Type B pancreatic cell (in vitro differentiated cells): ENCODE measurements at places on chromosomes 7 and 10. TPM values are rescaled to one million over a fixed set of nuclear protein-coding genes. Genes with fewer than 3 reads are reported as not detected.

The OR2A42 gene
- 0.10 TPM in 1 of 2 replicates, not detected in the other for total RNA-seq

The CABCOCO1 gene
- total RNA-seq = not detected in 2 replicates

DNA sequence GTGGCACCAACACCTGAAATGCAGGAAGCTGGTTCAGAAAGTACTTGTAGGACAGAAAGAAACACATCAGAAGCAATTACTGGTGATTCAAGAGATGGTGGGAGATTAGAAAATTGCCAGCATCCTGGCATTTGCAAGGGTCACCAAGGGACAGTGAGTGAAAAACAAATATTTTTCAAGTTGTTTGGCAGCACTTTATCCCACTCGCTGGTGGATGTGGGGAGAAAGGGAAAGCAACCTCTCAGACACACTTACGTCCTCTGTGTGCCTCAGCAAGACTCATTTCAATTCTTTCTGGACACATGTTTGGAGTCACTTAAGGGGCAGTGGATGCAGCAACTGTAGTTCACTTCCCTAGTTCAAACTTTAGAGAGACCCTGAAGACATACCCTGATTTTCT, 440.4 kb upstream of the GHITM start:
- H3K4me3 ChIP-seq = no peak overlapping the region
- no peaks in the 10 kb centered on the region for H3K36me3 ChIP-seq

DNA sequence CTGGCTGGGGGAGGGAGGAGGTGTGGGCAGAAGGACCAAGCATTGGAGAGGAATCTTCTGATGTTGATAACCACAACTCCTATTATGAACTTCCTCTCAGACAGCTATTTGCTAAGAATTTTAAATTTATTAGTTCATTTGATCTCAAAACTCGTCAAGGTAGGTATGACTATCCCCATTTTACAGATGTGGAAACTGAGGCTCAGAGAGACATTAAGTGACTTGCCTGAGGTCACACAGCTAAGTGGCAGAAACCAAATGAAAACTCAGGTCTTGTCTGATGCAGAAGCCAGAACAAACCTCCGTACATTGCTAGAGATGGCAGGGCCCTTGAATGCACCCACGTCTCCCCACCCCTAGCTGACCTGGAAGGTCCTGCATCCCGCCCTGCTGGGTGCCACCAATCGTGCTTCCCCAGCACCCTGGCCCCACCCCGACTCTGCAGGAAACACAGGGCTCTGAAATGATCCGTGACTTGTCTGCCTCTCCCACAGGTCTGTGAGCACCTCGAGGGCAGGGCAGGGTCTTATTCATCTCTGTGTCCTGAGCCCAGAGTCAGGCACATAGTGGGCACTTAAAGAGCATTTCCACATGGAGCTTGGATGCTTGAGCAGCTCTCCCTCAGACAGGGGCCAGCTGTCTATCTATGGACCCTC, 5.6 kb upstream of the PALD1 start:
- peaks cover 17% of the 10 kb centered on the region for H3K4me1 ChIP-seq
- no peaks in the 10 kb centered on the region for H3K36me3 ChIP-seq
- H3K27me3 ChIP-seq = peaks cover 31% of the 10 kb centered on the region
- H3K4me3 ChIP-seq = no peak overlapping the region
- no peak overlapping the region for H3K27ac ChIP-seq

The AQP1 gene
- total RNA-seq = 1.7 and 6.0 TPM in 2 replicates

DNA sequence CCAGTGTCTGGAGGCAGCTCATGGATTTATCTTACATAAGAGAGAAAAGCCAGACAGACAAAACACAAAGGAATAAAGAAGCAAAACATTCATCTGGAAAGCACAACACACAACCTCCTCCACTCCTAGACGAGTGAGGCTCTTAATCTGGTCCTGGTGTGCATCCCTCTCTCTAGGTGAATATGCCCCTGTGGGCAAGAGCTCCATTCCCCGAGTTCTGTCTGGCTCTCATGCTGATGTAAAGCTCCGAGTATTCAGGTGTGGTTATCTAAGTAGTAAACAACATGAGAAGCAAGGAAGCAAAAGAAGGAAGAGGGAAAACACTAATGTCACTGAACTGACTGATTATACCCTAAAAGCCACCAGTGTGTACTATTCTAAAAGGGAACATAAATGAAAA, 47.9 kb upstream of the FEZF1 start:
- DNase-seq = no peak
- no peaks in the 10 kb centered on the region for H3K36me3 ChIP-seq
- no peaks in the 10 kb centered on the region for H3K4me1 ChIP-seq

GRCh38 chr10:129966889-129967578, 3.0 kb upstream of the EBF3 start:
- peaks cover 4% of the 10 kb centered on the region for H3K36me3 ChIP-seq
- no peak for DNase-seq
- no peak overlapping the region for H3K27ac ChIP-seq
- H3K4me3 ChIP-seq = no peak overlapping the region

- H3K27ac ChIP-seq = no peak within 1 kb of the TSS
- DNase-seq = no peak
- H3K27me3 ChIP-seq = peaks cover 46% of the 10 kb centered on the region
- H3K4me1 ChIP-seq = no peaks in the 10 kb centered on the region
Measured at GRCh38 chr10:84225427-84226173, at the start of gene LRIT2. Gene LRIT2, minus strand, starts transcription at chr10:84225544. Its CDS starts 24 bp downstream, at chr10:84225520.

The CFAP70 gene
- 4.9 and 9.7 TPM in 2 replicates for total RNA-seq

GRCh38 chr10:28179006-28179742, 123.7 kb downstream of the MPP7 start:
- no peak for DNase-seq
- H3K4me3 ChIP-seq = no peak overlapping the region
- H3K27ac ChIP-seq = no peak overlapping the region
- H3K36me3 ChIP-seq = no peaks in the 10 kb centered on the region
- H3K4me1 ChIP-seq = no peaks in the 10 kb centered on the region
- no peaks in the 10 kb centered on the region for H3K27me3 ChIP-seq

GRCh38 chr10:21329995-21330627, 195.4 kb downstream of the SKIDA1 start:
- no peak overlapping the region for H3K4me3 ChIP-seq
- H3K36me3 ChIP-seq = no peaks in the 10 kb centered on the region
- peaks cover 26% of the 10 kb centered on the region for H3K4me1 ChIP-seq
- peak overlapping the region; percentile 79 for H3K27ac ChIP-seq

The NPY4R gene
- total RNA-seq = 0.24 and 0.43 TPM in 2 replicates

The C7orf57 gene
- total RNA-seq = 0.36 and 1.5 TPM in 2 replicates

DNA sequence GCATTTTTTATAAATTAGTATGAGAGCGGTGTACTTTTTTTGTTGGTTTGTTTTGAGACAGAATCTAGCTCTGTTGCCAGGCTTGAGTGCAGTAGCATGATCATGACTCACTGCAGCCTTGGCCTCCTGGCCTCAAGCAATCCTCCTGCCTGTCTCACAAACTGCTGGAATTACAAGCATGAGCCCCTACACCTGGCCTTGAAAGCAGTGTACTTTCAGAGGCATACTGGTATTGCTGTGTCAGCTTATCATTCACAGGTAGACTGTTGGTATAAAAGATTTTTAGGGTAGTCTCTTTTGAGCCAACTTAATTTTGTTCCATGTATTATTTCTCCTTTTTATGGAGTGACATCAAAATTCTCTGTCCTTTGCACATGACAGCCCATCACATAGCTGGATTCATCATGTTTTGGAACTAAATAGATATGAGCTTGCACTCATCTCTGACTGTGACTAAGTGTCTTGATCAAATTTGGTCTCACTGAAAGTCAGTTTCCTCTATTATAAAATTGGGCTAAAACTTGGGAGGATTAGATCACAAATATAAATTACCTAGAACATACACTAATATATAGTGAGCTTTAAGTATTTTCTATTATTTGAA, 12.4 kb downstream of the GNAT3 start:
- no peak overlapping the region for H3K4me3 ChIP-seq
- H3K36me3 ChIP-seq = no peaks in the 10 kb centered on the region
- no peak for DNase-seq
- peak overlapping the region; percentile 63 for H3K27ac ChIP-seq
- peaks cover 6% of the 10 kb centered on the region for H3K4me1 ChIP-seq

DNA sequence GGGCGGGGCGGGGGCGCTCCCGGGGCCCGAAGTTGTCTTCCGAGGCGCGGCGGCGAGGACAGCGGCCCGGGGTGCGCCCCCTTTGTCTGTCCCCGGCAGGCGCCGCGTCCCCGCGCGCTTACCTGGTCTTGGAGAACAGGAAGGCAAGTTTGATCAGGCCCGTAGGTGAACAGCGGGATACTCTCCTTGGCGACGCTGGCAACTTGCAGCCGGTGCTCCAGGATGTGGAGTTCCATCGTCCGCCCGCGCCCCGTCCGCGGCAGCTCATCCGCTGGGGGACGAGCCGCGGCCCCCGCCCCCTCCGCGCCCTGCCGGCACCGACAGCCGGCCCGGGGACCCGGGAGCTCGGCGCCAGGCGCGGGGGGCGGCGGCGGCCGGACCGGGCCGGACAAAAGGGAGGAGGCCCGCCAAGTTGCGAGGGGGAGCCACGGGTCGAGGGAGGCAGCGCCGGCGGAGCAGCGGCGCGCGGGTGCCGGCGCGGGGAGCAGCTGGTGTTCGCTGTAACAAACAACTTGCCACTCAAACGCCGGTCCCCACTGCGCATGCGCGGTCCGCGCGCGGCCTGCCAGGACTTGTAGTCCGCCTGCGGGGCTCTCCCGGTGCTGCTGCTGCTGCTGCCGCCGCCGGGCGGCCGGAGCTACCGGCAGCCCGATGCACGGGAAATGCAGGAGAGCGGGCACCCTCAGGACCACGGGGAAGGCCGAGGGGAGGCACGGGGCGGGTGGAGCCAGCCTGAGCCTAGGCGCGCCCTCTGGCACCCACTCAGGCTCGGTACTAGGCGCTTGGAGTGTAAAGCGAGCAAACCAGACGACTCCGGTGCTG, 35.6 kb upstream of the SPDYE3 start:
- H3K27me3 ChIP-seq = no peaks in the 10 kb centered on the region
- DNase-seq = peak; percentile 99
- peaks cover 16% of the 10 kb centered on the region for H3K4me1 ChIP-seq
- peak overlapping the region; percentile 53 for H3K27ac ChIP-seq

- peak overlapping the region; percentile 82 for H3K27ac ChIP-seq
- H3K27me3 ChIP-seq = no peaks in the 10 kb centered on the region
- H3K4me3 ChIP-seq = peak overlapping the region; percentile 36
- H3K4me1 ChIP-seq = peaks cover 22% of the 10 kb centered on the region
Measured at GRCh38 chr10:89515031-89515841, 20.2 kb downstream of the SLC16A12 start.

DNA sequence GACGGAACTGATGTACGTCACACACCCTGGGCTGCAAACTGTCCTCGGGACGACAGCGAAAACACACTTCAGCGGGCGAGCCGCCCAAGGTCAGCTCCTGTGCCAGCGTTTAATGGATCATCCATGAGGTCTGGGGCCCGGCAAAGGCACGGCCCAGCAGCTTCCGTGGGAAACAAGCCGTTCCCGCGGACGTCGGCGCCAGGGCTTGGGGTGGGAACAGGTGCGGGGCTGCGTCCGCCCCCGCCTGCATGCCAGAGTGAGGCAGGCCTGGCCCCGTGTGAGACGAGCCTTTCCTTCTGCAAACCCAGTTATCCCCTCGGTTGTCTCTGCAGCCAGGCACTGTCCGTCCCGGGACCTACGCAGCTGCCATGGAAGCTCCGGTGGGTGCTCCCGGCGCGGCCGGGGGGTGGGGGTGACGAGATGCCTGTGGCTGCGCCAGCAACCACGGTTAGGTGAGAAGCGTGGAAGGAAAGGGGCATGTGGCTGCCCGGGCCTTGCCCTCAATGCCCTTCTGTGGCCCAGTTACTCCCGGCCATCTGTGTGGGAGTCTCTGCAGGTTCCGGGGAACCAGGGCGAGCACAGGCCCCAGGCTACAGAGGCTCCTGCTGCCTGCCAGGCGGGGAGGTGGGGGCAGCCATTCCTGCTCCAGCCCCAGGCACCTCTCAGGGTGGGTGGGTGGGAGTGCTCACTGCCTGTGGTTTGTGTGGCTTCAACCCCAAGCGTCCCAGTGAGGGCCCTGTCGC, 42.2 kb upstream of the PDGFA start:
- no peak for DNase-seq
- no peaks in the 10 kb centered on the region for H3K27me3 ChIP-seq
- H3K27ac ChIP-seq = no peak overlapping the region
- H3K36me3 ChIP-seq = no peaks in the 10 kb centered on the region
- H3K4me3 ChIP-seq = no peak overlapping the region
- peaks cover 6% of the 10 kb centered on the region for H3K4me1 ChIP-seq

- H3K27me3 ChIP-seq = peaks cover 10% of the 10 kb centered on the region
- no peak overlapping the region for H3K27ac ChIP-seq
- H3K36me3 ChIP-seq = no peaks in the 10 kb centered on the region
- no peak for DNase-seq
Measured at GRCh38 chr7:107860981-107861652, 29.9 kb upstream of the DLD start.

The NAT16 gene
- not detected in 2 replicates for total RNA-seq

DNA sequence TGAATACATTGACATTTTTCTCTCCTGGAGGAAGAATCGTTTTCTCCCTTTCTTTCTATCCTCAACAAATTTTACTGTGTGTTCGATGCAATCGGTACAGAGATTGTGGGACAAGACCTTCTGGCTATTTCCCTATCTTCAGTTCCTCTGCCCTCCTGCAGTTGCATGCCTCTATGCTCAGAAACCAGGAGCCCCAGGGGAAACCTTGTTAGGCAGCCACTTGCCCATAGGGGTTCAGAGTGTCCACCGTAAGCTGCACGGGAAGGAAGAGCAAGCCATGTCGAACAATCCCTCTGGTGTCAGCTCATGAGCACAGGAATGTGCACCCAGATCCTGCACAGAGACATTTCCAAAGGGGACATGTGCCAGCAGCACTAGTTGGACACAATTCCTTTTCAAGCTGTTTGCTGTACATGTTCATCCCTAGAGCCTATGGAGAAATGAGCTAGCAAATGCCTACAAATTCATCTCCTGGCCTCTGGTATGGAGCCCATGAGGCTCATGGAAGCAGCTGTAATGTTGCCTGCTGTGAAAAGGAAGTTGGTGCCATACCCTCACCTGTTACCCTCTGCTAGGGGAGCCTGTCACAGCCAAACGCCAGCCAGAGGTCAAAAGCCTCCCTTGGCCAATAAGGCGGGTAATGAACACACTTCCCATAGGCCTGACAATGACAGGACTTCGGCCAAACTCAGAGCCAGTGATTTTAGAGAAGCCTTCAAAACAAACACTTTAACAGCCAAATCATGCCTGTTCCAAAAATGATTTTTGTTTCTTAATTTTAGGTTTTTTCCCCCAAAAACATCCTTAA, 35.9 kb upstream of the ASAH2 start:
- H3K4me1 ChIP-seq = no peaks in the 10 kb centered on the region
- no peak overlapping the region for H3K27ac ChIP-seq
- no peak for DNase-seq
- H3K36me3 ChIP-seq = no peaks in the 10 kb centered on the region

GRCh38 chr10:102195296-102195870, 30.7 kb upstream of the ELOVL3 start:
- H3K27ac ChIP-seq = no peak overlapping the region
- no peak for DNase-seq
- H3K36me3 ChIP-seq = no peaks in the 10 kb centered on the region
- H3K27me3 ChIP-seq = peaks cover 18% of the 10 kb centered on the region
- H3K4me3 ChIP-seq = no peak overlapping the region
